Bone marrow (tissue), 2 donors: ENCODE measurements at places on chromosomes 6 and 20.

GRCh38 chr20:4929686-4930397 lies 71.5 kb downstream of the SLC23A2 start:
- DNase-seq, result no peak

- no peak for DNase-seq
These were observed 642.8 kb downstream of the EPM2A start for GRCh38 chr6:145092554-145092953.

DNA sequence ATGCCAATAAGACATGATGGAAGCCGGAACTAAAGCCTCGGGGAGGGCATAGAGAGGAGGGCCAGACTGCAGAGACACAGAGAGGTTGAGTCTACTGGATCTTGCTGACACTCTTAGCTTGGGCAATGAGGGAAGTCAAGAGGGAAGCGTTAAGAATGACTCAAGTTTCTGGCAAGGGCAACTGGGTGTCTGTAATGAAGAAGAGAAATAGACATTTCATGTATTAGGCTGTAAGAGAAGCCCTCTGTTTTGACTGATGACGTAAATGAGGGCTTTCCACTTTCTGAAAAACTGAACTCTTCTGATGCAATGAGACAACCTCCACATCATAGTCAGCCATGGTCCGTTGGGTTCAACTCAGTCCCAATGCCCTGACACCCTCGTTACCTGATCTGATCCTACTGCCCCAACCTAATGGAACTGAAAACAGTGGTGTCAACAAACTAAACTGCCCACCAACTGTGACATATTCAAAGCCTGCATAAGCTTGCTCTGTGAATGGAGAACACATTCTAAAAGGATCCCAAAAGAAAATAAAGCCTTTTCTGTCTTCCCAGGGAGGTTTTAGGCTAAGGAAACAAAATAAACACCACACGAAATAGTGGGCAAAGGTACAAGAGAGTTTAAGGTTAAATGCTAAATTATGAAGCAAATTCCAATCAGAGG lies 45.8 kb upstream of the PNRC1 start:
- peak; percentile 78 for DNase-seq

GRCh38 chr20:2631228-2631627 lies 21.2 kb upstream of the NOP56 start:
- no peak for DNase-seq

- peak; percentile 0 for DNase-seq
These were observed 81.0 kb downstream of the ERMARD start for GRCh38 chr6:169832247-169832948.

- DNase-seq, result no peak
These were observed 200.7 kb downstream of the KHDC1L start for GRCh38 chr6:73024598-73024997.

DNA sequence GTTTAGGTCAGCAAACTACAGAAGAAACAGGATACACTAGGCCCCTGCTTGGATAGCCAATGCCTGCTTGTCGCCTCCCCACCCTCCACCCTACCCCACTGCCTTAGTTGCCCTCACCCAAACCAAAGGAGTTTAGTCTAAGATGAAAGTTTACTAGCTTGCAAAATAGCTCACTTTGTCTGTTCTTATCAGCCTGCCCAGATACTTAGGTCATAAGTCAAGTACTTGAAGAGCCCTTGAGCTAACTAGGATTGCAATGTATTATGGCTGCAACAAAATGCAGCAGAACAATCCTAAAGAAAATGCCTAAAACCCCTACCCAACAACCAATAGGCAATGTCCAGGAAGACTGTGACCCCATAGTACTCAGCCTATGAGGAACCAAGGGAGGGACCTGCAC lies 7.3 kb upstream of the ENTPD6 start:
- no peak for DNase-seq

- DNase-seq, result no peak
These were observed 46.8 kb downstream of the C6orf15 start for GRCh38 chr6:31065556-31065955.

DNA sequence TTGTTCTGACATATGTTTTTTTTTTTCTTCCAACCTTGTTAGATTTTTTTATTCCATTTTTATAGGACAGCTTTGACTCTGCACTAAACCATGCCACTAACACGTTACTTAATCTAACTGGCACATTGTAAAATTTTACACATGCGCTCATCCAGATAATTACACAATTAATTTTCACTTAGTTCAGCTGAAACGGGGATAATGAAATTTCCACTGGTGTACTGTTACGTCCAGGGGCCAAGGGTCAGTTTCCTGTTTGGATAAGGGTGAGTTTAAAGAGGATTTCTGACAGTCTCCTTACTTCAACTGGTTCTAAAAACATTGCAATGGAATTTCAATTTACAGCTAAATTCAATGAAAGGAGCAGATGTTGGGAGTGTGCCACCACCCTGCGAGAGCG lies 221.8 kb upstream of the CEP162 start:
- no peak for DNase-seq

GRCh38 chr20:39309458-39309857 lies 347.3 kb downstream of the DHX35 start:
- no peak for DNase-seq

GRCh38 chr20:20450521-20450920 lies 82.6 kb downstream of the INSM1 start:
- no peak for DNase-seq

DNA sequence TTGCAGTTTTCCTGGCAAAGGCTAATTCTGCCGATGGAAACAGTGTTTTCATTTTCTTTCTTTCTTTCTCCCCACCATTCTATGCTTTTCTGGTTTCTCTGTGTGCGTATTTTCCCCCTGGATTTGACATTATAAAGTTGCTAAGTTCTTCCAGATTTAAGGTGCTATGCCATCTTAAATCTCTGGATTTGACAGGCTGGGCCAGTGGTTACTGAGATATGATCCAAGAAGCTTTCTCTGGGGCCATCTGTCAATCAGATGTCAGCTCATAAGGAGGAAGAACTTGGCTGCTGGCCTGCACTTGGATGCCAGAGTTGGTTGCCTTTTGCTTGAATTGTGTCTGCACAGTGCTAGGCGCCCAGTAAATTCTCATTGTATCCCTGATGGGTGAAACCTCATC lies 39.7 kb downstream of the SLC2A10 start:
- DNase-seq, result no peak

DNA sequence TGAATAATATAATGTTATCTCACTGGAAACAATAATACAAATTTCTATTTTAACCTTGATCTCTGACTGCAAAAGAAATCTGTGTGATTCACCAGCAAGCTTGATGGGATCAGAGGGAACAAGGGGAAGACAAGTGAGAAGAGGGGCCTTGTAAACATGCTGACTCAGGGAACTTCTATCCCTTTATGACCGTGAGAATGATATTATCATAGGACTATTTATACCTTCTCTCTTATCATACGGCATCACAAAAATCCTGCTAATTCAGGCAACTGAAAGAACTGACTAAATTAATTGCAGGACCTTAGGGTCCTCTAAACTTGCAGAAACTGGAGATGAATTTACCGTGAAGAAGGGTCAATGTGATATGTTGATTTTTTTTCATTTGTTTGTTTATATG lies 173.3 kb downstream of the PTPRK start:
- no peak for DNase-seq
